ENCODE measurements at places on chromosomes 2 and 18.

DNA sequence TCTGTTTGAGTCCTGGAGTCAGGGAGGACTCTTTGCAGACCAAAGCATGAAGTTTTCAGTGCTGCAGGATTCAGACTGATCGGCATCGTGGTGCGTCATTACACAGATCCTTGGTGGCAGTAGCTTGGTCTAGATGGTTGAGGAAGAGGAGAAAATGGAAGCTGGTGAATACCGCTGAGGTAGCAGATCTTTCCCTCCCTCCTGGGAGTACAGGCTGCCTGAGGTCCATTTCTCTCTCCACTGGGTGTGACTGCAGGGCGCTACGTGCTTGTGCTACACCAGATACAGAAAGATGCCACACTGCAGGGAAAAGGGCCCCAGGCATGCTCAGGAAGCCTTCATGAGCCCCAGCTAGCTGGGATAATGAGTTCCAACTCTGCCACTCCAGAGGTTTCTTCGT lies 3.3 kb upstream of the CNDP1 start:
- no peak for DNase-seq

GRCh38 chr2:228556717-228557116 lies 375.2 kb upstream of the SPHKAP start:
- no peak for DNase-seq

DNA sequence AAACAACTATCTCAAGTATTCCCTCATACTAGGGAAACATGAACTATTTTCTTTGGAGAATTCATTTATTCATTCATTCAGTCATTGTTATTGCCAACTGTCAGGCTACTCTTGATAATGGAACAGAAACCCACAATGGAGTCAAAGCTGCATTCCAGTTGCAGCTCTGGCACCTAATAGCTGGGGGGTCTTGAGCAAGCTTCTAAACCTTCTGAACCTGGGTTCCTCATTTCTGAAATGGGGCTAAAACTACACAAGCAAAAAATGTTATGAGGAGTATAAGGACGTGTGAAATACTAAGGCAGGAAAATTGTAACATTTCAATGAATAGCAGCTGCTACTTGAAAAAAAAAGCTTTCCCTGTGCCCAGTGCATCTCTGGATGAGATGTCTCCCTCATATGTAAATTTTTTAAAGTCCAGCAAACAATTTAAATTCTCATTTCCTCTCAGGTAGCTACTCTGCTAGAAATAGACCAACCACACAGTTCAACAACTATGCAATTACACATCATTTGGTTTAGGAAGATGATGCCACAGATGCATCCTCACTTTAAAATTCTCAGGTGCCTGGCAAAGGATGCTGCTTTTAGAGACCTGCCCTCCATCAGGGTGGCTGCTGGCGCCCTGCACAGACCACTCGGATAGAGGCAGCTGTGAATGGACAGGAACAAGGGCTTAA lies 38.5 kb downstream of the SPRED2 start:
- no peak for DNase-seq

DNA sequence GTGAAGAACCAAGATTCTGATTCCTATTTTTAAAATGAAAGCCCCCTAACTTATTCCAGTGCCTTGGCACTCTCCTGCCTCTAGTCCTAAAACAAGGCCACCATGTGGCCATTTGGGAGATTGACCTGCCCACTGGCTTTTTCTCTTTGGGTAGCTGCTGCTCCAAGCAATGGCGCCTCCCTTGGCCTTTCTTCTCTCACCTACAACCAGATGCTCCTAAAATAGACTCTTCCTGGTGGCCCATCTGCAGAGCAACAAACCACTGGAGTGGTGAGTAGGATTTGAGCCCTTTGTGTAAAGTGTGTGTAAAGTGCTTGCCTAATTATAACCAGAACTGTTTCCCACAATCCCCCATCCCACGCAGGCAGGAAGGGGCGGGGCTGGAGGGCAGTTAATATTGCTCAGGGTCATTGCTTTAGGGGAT lies 114.2 kb downstream of the FHOD3 start:
- no peak for DNase-seq

- no peak for DNase-seq
These were observed 39.6 kb downstream of the PAX8 start for GRCh38 chr2:113238871-113239839.

GRCh38 chr18:72412927-72413326 lies 131.2 kb downstream of the CBLN2 start:
- DNase-seq, result no peak

GRCh38 chr18:11747286-11747685 lies 58.2 kb downstream of the GNAL start:
- DNase-seq, result no peak

DNA sequence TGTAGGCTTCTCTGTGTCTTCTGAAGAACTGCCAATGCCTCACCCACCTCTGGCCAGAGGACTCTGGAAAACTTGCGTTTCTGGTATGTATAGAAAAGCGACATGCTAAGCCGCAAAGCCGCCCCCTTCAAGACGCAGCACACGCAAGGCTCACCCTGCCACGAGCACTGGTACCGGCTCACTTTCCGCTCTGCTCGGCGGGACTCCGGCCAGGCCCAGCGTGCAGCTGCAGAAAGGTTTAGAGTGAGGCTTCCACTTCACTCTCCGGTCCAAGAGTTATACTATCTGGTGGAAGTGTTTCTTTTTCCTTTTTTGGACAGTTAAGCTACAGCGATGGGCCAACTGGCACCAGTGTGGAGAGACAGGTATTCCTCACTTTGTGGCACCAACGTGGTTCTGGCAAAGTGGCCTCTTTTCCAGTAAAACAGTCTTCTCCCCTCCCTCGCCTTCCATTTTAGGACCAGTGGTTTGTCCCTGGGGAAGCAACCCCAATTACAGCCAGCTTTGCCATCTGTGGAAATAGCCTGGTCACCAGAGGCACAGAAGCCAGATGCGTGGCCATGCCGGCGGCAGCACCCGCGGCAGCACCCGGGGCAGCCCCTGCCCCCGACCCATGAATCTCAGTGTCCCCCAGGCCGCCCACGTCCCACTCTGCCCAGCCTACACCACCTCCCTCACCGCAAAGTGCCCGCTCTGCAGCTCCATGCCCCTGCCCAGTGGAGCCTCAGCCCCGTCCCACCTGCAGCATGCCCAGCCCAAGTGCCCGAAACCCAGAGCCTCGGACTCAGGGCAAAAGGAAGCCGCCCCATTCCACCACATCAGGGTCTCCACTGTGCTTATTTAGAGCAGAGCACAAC lies 91.6 kb upstream of the CTDP1 start:
- no peak for DNase-seq

GRCh38 chr2:204207866-204208265 lies 271.3 kb downstream of the ICOS start:
- DNase-seq, result no peak

GRCh38 chr2:212677466-212677865 lies 138.9 kb upstream of the ERBB4 start:
- DNase-seq, result no peak

DNA sequence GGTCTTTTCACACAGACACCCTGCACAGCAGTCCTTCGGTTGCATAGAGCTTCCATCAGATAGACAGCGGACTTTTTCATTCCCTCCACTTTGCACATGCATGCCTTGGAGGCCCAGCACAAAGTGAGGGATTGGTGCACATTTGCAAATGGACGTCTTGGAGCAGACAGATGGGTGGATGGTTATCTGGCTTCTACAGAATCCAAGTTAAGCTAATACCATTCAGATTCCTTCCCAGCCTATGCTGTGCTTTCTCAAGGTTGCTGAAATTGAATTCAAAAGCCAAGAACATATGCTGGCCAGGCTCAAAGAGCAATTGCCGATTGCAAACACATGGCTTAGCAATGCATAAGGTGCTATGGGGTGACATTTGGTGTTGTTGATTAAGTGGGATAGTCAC lies 186.4 kb downstream of the VAPA start:
- DNase-seq, result no peak

DNA sequence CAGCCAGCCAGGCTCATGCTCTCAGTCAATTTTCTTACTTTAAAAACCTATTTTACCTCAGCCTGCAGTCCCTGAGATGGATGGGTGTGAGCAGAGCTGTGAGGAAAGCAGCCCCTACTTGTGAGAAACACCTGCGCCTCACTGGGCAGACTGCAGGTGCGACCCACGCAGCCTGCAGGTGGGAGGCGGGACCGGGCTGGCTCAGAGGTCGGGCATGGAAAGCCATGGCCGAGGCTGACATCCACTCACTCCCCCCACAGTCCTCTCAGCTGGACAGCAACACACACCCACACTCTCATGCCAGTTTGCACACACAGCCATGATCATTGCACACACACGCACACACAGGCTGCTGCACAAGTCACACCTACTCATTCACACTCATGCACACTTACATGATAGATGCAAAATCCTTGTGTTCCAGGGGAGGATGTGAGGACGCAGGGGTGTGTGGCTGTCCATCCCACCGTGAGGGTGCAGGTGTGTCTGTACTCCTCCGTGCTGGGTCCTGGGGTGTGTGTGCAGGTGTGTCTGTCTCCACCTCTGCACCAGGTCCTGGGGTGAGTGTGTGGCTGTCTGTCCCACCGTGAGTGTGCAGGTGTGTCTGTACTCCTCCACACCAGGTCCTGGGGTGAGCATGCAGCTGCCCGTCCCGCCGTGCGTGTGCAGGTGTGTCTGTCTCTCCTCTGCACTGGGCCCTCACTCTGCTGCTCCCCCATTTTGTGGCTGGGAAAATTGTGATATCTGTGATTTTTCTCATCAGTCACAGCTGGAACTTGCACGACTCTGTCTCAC lies 166.5 kb downstream of the RTP5 start:
- DNase-seq, result no peak

DNA sequence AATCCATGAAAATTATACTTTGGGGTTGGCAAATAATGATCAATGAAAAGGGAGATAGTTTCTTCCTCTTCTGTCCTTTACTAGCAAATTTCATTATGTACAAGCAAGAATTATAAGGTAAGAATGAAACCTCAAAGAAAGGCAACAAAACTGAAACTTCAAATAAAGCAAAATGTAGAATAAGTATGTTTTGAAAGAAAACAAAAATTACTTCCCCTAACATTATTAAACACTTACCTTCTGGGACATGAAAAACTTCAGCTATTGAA lies 29.4 kb downstream of the THADA start:
- DNase-seq, result no peak

DNA sequence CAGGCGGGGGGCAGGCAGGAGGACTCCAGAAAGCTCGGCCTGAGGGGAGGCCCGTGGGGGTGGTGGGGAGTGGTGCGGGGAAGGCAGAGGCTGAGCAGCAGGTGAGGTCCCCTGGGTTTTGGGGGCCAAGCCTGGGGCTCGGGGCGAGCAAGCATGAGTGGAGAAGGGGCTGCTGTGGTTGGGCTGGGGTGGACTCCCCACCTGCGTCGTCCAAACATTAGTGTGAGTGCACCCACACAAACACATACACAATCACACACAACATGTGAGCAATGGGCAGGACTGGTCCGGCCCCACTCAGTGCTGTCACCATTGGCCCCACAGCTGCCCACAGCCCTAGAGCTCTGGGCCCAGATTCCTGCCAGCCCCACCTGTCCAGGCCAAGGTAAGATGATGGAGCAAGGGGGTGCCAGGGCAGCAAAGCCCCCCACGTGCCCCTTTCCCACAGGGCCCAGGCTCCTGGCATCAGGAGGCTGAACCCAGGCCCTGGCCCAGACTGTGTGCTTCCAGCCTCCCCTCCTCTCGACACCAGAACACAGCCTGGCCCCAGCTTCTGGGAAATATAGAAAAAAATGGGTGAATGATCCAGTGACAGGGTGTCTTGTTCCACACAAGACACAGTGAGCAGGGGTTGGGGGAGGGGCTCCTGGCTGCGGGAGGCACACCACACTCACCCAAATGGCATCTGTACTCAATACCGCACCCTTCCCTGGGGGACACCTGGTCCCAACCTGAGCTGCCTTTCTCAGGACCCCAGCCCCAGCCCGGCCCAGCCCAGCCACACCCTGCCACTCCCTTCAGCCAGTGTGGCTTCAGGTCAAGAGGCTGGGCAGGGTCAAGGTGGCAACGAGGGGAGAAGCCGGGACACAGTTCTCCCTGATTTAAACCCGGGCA lies 463 bp upstream of the ALPP start:
- DNase-seq, result no peak

DNA sequence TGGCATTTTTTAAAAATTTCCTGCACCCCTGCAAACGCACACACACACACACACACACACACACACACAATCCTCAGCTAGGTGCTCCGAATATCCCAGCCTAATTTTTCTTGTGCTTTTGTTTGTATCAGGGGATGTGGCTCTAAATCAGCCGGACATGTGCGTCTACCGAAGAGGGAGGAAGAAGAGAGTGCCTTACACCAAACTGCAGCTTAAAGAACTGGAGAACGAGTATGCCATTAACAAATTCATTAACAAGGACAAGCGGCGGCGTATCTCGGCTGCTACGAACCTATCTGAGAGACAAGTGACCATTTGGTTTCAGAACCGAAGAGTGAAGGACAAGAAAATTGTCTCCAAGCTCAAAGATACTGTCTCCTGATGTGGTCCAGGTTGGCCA lies 1.8 kb downstream of the HOXD13 start:
- DNase-seq, result no peak

- DNase-seq, result no peak
These were observed 3.7 kb downstream of the ETAA1 start for GRCh38 chr2:67400560-67401485.

GRCh38 chr2:29050591-29050990 lies 23.7 kb downstream of the PCARE start:
- DNase-seq, result no peak

DNA sequence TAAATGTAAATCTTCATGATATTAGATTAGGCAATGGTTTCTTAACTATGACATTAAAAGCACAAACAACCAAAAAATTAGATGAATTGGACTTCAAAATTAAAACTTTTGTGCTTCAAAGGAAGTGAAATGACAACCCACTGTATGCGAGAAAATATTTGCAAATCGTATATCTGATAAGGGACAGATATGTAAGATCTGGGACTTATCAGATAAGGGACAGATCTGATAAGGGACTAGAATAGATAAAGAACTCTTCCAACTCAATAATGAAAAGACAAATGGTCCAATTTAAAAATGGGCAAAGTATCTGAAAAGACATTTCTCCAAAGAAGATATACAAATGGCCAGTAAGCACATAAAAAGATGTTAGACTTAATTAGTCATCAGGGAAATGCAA lies 29.2 kb downstream of the ADRA2B start:
- DNase-seq, result no peak

- DNase-seq, result no peak
These were observed 40.1 kb upstream of the GBX2 start for GRCh38 chr2:236208019-236208926.

DNA sequence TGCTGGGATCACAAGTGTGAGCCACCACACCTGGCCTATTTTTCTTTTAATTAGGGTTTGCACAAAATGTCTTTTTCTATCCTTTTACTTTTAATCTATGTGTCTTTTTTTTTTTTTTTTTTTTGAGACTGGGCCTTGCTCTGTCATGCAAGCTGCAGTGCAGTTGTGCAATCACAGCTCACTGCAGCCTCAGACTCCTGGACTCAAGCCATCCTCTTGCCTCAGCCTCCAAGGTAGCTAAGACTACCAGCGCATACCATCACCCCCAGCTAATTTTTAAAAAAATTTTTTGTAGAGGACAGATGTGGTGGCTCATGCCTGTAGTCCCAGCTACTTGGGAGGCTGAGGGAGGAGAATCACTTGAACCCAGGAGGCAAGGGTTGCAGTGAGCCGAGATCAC lies 27.1 kb downstream of the ADCY3 start:
- no peak for DNase-seq

GRCh38 chr2:214076527-214076926 lies 334.3 kb upstream of the VWC2L start:
- DNase-seq, result no peak

GRCh38 chr2:167398873-167399272 lies 510.6 kb downstream of the XIRP2 start:
- DNase-seq, result no peak

Measured in stimulated activated CD4-positive, alpha-beta T cell treated with anti-CD3 and anti-CD28 coated beads, Interleukin-1b, Interleukin-23, amount 100 ng/mL, for 4 hours (primary cell).